Esophagus squamous epithelium (tissue), 5 donors: ENCODE measurements at places on chromosomes 1 and 21.
A peak's percentile ranks its signal among the peaks of the same experiment; 100 is the strongest.

DNA sequence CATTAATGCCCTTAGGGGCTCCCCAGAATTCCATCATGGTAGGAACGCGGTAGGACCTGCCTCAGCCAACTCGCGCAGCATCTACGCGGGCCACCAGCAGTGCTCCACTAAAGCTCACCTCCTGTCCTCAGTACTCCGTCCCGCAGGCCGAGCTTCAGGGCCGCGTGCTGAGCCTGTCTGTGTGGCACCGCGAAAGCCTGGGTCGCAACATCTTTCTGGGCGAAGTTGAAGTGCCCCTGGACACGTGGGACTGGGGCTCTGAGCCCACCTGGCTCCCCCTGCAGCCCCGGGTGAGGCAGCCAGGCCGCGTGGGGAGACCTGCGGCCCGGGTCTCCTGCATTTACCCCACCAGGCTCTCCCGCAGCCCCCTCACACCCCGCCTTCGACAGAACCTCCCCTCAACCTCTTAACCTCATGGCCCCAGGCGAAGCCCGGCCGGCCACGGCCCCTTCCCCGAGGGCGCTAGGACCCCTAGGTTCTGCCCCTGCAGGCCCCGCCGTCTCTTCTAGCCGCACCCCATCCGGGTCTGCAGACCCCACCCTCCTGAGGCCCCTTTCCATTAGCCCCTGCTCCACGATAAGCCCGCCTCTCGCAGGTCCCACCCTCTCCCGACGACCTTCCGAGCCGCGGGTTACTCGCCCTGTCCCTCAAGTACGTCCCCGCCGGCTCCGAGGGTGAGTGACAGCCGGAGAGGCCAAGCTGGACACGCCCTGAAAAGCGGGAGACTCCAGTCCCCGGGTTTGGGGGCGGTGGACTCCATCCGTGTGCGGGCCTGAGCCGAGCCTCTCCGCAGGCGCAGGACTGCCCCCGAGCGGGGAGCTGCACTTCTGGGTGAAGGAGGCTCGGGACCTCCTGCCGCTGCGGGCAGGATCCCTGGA, 9.1 kb downstream of the SYTL1 start:
- H3K27ac ChIP-seq = peak overlapping the region; percentile 98
- no peak overlapping the region for H3K4me3 ChIP-seq
- DNase-seq = no peak
- H3K4me1 ChIP-seq = peaks cover 36% of the 10 kb centered on the region

- H3K27me3 ChIP-seq = no peaks in the 10 kb centered on the region
- no peaks in the 10 kb centered on the region for H3K36me3 ChIP-seq
- DNase-seq = no peak
Observed at GRCh38 chr1:2148691-2149090, 45.9 kb downstream of the FAAP20 start.

DNA sequence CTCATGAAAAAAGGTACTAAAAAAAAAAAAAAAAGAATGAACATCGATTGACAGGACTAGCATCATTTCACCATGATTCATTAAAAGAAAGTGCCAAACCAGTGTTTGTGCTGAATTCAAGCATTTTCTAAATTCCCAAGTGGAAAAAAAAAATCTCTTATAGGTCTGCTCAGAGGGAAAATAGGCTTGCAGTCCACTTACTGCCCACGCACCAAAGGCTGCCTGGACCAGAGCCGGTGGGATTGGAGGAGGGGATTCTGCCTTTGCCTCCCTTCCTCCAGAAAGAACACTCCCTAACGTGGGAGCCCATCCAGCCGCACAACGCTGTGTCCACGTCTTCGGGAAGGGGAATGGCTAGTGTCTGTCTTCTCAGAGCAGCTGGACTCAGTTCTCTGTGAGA, 5.5 kb upstream of the TRAPPC10 start:
- H3K27ac ChIP-seq = no peak overlapping the region
- no peaks in the 10 kb centered on the region for H3K36me3 ChIP-seq
- DNase-seq = no peak

- no peak overlapping the region for H3K4me3 ChIP-seq
- no peak for DNase-seq
- H3K27ac ChIP-seq = no peak overlapping the region
Observed at GRCh38 chr1:44049839-44050238, 18.6 kb upstream of the SLC6A9 start.

GRCh38 chr1:244945109-244945671, 80.8 kb upstream of the HNRNPU start:
- DNase-seq = no peak
- no peak overlapping the region for H3K4me3 ChIP-seq
- H3K36me3 ChIP-seq = no peaks in the 10 kb centered on the region
- no peaks in the 10 kb centered on the region for H3K27me3 ChIP-seq
- H3K27ac ChIP-seq = no peak overlapping the region
- no peaks in the 10 kb centered on the region for H3K4me1 ChIP-seq

- peak overlapping the region; percentile 43 for H3K4me3 ChIP-seq
- peaks cover 14% of the 10 kb centered on the region for H3K4me1 ChIP-seq
- no peak overlapping the region for H3K27ac ChIP-seq
- H3K27me3 ChIP-seq = no peaks in the 10 kb centered on the region
Observed at GRCh38 chr1:243917863-243918565, 68.0 kb upstream of the AKT3 start.

- H3K4me3 ChIP-seq = no peak overlapping the region
- no peak for DNase-seq
- H3K36me3 ChIP-seq = no peaks in the 10 kb centered on the region
- H3K27ac ChIP-seq = no peak overlapping the region
- H3K27me3 ChIP-seq = no peaks in the 10 kb centered on the region
Observed at GRCh38 chr1:186629341-186629740, 50.9 kb downstream of the PTGS2 start.

- H3K4me3 ChIP-seq = no peak overlapping the region
- H3K27ac ChIP-seq = peak overlapping the region; percentile 65
- DNase-seq = no peak
- H3K36me3 ChIP-seq = no peaks in the 10 kb centered on the region
- peaks cover 15% of the 10 kb centered on the region for H3K4me1 ChIP-seq
Observed at GRCh38 chr1:116737020-116737854, 17.0 kb upstream of the CD2 start.

GRCh38 chr1:184791550-184791900, 36.9 kb upstream of the EDEM3 start:
- DNase-seq = no peak
- H3K4me3 ChIP-seq = no peak overlapping the region
- H3K4me1 ChIP-seq = peaks cover 21% of the 10 kb centered on the region
- no peaks in the 10 kb centered on the region for H3K36me3 ChIP-seq
- H3K27ac ChIP-seq = no peak overlapping the region
- no peaks in the 10 kb centered on the region for H3K27me3 ChIP-seq

DNA sequence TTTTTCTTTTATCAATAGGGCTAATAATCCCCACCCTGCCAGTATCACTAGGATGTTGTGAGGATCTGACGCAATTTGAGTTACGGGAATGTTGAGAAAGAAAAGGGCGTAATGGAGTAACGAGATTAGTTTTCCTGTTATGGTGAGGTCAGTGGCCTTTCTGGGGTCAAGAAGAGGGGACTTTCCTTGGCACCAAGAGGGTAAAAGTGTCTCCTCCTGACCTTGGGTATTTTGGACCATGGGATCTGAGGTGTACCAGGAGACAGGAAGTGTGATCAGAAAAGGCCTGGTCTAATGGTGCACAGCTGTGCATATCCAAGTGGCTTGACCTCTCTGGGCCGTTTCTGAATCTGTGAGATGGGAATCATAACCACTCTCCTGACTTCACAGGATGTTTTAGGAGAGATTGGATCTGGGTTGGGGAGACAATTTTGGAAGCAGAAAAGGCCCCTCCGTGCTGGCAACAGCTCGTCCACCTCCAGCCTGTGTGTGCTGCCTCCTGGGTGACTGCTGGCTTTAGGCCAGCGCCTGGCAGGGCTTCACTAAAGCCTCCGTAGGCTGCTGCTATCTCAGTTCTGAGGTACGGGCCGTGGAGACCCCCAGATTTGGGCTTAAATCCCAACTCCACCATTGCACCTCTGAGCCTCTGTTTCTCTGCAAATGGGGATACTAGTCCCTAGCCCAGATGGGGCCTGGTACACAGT, 37.1 kb downstream of the ALPL start:
- H3K4me3 ChIP-seq = no peak overlapping the region
- DNase-seq = no peak
- H3K36me3 ChIP-seq = no peaks in the 10 kb centered on the region
- H3K4me1 ChIP-seq = no peaks in the 10 kb centered on the region

DNA sequence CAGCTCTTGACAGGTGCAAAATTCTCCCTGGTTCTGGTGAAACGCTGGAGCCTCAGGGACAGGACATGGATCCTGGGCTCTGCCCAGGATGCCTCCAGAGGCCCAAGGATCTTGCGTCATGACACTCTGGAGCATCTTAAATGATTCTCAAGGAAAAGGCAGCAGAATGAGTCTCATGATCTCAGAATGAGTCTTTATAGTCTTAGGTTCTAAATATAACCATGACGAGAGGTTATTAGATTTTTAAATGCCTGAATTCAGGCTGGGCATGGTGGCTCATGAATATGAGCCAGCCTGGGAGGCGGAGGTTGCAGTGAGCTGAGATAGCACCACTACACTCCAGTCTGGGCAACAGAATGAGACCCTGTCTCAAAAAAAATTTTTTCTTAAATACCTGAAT, 55.5 kb downstream of the ECE1 start:
- H3K4me1 ChIP-seq = no peaks in the 10 kb centered on the region
- DNase-seq = no peak
- H3K4me3 ChIP-seq = no peak overlapping the region

DNA sequence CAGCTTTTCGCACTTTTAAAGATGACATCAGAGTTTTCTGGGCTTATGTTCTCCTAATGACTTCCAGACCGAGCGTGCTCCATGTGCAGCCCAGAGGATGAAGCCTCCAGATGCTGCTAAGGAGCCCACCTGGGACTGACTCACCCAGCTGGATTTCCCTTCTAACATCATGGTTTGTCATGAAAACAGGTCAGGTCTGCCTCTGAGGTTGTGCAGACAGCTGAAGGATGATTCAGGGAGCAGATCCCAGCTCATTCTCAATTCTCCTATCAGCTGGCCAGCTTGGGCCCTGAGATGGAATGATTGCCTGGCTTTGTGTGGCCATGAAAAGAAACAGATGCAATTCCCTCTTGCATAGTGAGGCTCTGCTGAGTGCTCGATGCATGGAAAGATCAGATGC, 123.9 kb upstream of the DUSP10 start:
- H3K27ac ChIP-seq = no peak overlapping the region
- no peak overlapping the region for H3K4me3 ChIP-seq
- H3K36me3 ChIP-seq = no peaks in the 10 kb centered on the region
- H3K27me3 ChIP-seq = no peaks in the 10 kb centered on the region
- DNase-seq = no peak

DNA sequence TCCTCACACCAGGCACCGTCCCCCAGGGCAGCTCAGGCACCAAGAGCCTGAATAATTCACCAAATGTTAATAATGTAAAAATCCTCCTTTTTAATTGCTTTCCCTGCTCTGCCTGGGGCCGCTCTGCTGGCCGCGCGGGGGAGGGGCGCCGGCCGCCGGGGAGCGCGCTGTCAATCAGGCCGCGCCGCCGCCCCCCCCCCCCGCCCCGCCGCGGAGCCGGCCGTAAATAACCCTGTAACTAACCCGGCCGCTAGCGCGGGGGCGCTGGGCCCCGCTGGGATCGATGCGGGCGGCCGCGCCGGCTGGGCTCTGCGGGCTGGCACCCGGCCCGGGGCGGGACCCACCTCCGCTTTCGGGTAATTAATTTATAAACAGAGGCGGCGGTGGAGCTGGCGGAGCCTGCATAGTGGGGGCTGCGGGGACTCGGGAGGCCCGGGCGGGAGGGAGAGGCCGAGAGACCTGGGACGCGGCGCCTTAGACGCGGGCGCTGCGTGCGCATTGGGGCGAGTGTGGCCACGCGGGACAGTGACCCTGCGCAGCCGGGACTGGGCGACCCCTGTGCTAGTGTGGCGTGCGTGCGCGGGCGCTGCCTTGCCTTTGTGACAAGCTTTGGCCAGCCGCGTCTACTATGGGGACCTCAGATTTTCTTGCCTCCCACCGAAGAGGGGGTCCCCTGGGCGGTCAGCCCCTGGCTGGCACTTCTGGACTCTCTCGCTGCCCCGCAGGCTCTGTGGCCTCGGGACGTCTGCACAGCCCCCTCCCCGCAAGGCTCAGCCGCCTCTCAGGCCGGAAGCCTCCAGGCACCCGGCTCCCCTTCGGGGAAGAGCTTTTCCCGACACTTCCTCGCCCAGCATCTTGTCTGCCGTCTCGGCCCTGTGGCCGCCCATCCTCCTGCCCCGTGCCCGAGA, 16.6 kb downstream of the SAMD11 start:
- no peak for DNase-seq
- H3K36me3 ChIP-seq = no peaks in the 10 kb centered on the region

- H3K27me3 ChIP-seq = no peaks in the 10 kb centered on the region
- H3K4me3 ChIP-seq = no peak overlapping the region
- H3K36me3 ChIP-seq = no peaks in the 10 kb centered on the region
- DNase-seq = no peak
- H3K4me1 ChIP-seq = no peaks in the 10 kb centered on the region
- no peak overlapping the region for H3K27ac ChIP-seq
Observed at GRCh38 chr1:212816567-212817278, 25.0 kb downstream of the TATDN3 start.
